ENCODE measurements at places on chromosomes 1 and 21. TPM values are rescaled to one million over a fixed set of nuclear protein-coding genes. Genes with fewer than 3 reads are reported as not detected.

Gene IL12RB2
- 2.8 TPM for polyA plus RNA-seq

Gene CHI3L1
- not detected for polyA plus RNA-seq

Gene ACTL8
- polyA plus RNA-seq: 2.5 TPM

Gene MPC2
- polyA plus RNA-seq: 126 TPM

Gene NBPF4
- polyA plus RNA-seq: 5.9 TPM

Gene PGLYRP3
- not detected for polyA plus RNA-seq

Gene DMBX1
- polyA plus RNA-seq: 3.4 TPM

Gene KCNA3
- not detected for polyA plus RNA-seq

Gene KRTAP19-3
- polyA plus RNA-seq: not detected

Gene KCNJ15
- 0.20 TPM for polyA plus RNA-seq

Gene CHAF1B
- polyA plus RNA-seq: 23.4 TPM

Gene EFCAB7
- 5.1 TPM for polyA plus RNA-seq

Gene ABCG1
- not detected for polyA plus RNA-seq

Gene LDLRAD1
- polyA plus RNA-seq: not detected

Gene VWA1
- polyA plus RNA-seq: 2.6 TPM

Gene ZNF648
- 0.11 TPM for polyA plus RNA-seq

Gene ALX3
- polyA plus RNA-seq: not detected

Gene C1orf116
- 0.95 TPM for polyA plus RNA-seq

Gene KRTAP13-1
- not detected for polyA plus RNA-seq

Gene RYR2
- 0.47 TPM for polyA plus RNA-seq

Gene RAB25
- not detected for polyA plus RNA-seq

Gene NCF2
- polyA plus RNA-seq: 0.15 TPM

Gene CLDN19
- polyA plus RNA-seq: not detected

Gene DNAJC6
- 28.1 TPM for polyA plus RNA-seq

Gene S100A2
- polyA plus RNA-seq: 0.38 TPM

Gene COL11A1
- polyA plus RNA-seq: not detected

All from K562 (cell line).